Activated T-helper 1 cell treated with anti-CD3 and anti-CD28 coated beads, Interleukin-2, amount 50 U/mL, for 16 hours (primary cell): ENCODE measurements at places on chromosomes 7 and 10.
A peak's percentile ranks its signal among the peaks of the same experiment; 100 is the strongest.

GRCh38 chr7:92313055-92313454, 67.3 kb downstream of the ANKIB1 start:
- DNase-seq, result no peak

GRCh38 chr7:132177708-132178401, 398.4 kb downstream of the PLXNA4 start:
- DNase-seq, result no peak

DNA sequence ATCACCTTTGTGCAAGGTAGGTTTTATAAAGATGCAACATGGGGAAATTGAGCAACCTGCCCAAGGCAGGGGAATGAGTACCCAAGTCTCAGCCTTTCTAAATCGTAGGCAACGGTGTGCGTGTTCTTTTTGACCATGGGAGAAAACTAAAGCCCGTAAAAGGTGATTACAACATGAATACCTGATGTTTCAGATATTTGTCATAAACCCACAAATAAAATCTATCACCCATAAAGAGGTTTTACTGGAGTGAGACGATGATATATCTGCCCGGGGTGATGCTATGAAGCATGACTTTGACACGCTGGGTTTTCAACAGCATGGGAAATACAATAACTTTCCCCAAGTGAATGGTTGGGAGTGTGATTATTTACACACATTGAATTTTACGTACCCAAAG, 406.3 kb upstream of the KLF6 start:
- no peak for DNase-seq

GRCh38 chr10:35377050-35377728, 40.9 kb downstream of the CCNY start:
- DNase-seq, result no peak

DNA sequence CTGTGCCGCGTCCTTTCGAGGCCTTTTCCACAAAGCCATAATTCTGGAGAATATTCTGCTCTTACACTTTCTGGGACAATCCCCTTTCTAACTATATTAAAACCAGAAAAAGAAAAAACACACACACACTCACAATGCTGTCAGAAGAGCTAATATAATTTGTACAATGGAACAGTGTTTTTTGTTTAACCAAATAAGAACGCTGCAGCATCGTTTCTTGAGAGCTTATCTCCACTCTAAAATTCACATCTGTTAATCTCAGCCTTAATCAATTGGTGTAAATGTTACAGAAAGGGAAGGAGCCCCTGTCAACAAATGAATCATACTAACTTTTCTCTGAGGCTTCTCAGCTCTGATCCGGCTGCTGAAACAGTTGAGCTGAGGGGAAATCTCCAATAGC, 123.9 kb downstream of the GALNT11 start:
- DNase-seq, result no peak

- peak; percentile 62 for DNase-seq
Observed at GRCh38 chr10:133335246-133336117, 1.2 kb downstream of the CALY start.

DNA sequence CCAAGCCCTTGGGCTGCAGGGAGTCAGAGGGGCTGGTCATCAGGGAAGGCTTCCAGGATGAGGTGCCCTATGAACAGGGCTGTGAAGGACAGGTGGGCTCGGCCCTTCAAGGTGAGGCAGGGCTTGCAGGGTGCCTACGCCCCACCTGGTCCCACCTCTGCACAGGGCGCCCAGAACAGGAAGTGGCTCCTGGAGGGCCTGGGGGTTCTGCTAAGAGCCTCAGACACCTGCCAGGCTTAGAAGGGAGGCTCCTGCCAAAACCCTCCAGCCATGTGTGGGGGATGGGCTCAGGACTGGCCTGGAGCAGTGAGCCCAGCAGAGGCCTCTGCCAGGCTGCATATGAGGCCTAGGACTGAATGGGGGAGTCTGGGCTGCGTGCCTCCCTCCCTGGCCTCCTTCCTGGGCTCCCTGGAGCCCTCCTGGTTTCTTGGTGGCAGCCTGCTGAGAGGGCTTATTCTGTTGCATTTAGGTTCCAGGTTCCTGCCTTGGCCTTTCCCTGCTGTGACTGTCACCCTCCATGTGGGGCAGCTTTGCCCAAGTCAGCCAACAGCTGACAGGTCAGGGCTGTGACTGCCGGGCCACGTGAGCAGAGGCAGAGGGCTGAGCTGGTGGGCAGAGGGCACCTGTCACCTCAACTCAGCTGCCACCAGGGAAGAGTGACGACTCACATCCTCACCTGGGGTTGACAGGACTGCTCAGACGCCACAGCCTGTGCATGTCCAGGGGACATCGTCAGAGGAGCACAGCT, 45.2 kb upstream of the MSMB start:
- DNase-seq, result no peak

DNA sequence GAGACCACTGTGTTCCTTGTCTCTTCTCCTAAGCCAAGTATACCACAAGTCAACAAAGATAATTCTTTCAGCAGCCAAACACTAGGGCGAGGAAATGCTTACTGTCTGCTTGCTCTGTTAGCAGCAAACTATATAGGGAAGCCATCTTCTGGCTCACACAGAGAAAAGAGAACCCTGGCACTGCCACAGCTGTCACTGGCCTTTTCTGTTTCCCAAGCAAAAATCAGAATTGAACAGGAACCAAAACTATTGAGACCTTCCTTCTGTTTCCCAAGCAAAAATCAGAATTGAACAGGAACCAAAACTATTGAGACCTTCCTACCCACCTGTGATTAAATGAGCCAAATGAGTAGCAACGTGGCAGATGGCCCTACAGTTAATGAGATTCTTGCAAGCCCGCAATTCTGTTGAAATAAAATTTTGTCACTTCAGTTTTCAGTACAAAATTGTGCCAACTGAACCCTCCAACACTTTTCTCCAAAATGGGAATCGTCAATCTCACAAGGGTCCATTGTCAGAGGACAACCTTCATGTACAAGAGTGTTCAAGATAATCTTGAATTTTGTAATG, 54.5 kb downstream of the LRRTM3 start:
- DNase-seq, result no peak

DNA sequence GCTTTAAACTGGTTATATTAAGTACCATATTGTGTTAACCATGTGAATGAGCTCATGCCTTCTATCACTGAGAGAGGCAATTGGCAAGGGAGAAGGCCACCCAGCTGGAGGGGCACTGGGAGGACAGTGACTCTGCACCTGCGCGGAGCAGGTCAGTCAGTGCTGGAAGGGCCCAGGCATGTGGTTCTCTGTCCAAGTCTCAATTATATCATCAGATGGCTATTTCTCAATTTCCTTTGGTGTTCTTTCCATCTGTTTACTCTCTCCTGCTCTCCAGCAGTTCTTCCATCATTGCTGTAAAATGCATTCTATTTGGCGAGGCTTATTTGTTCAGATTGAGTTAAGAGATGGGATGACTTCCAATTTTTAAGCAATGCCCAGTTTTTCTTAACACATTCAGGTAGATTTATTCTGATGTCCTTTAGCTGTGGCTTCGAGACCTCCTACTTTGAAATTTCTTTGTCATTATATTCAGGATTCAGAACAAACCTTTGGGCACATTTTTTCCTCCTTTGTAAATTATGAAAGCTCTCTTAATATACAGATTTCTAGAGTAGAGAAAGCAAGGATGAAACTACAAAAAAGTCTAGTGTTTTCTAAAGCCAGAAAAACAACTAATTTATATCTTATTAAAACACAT, 159.3 kb downstream of the BMPER start:
- no peak for DNase-seq

- DNase-seq, result no peak
Observed at GRCh38 chr10:101063548-101064414, 2.0 kb downstream of the KAZALD1 start.

DNA sequence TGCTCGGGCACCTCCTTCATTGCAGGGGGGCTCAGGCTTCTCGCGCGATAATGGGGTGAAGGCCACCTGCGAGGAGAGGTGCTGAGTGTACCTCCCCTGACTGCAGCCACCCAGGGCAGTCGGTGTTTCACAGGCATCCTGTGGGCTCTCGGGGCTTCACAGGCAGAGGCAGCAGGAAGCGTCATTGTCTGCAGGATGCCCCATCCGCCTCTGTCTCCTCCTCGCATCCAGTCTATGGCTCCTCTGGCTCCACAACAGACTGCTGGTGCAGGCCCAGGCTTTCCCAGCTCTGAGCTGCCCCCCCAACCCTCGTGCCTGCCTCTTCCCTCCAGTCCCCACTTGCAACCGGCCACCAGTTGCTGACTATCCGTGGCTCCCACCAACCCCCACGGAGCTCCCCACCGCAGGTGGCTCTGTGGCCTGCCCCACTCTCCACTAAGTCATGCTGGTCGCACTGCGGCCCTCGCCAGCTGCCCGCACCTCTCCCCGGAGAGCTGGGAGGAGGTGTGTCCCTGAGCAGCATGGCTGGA, 36.5 kb downstream of the CAMK2B start:
- DNase-seq, result peak; percentile 3

DNA sequence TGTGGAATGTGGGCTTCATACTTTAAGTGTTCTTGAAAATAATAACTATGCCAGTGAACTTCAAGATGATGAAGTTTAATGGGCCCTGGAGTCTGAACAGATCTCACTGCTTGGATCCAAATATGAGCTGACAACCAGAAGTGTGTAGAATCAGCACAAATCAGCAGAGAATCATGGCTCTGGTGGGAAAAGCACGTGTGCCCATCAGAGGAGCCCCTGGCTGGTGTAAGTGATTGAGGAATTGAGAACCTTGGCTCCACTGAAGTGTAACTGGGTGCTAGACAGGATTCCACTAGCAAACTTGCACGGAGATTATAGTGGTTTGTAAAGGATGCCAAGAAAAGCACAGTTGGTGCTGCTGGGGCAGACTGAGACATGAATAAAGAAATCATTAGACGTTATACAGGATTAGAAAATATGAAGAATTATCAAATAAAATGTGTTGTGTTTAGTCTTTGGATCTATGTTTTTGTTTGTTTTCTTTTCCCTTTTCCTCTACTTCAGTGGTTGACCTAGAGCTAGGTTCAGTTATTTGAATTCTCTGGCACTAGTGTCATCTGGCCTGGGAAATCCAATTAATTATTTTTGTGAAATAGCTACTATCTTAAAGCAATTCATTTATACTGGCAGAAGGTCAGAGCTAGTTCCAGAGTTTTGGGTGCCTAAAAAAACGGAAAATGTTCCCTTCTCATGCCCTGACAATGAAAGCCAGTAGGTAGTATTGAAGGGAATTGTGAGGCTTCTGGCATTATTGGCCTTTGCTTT, 175.7 kb upstream of the MEOX2 start:
- no peak for DNase-seq

DNA sequence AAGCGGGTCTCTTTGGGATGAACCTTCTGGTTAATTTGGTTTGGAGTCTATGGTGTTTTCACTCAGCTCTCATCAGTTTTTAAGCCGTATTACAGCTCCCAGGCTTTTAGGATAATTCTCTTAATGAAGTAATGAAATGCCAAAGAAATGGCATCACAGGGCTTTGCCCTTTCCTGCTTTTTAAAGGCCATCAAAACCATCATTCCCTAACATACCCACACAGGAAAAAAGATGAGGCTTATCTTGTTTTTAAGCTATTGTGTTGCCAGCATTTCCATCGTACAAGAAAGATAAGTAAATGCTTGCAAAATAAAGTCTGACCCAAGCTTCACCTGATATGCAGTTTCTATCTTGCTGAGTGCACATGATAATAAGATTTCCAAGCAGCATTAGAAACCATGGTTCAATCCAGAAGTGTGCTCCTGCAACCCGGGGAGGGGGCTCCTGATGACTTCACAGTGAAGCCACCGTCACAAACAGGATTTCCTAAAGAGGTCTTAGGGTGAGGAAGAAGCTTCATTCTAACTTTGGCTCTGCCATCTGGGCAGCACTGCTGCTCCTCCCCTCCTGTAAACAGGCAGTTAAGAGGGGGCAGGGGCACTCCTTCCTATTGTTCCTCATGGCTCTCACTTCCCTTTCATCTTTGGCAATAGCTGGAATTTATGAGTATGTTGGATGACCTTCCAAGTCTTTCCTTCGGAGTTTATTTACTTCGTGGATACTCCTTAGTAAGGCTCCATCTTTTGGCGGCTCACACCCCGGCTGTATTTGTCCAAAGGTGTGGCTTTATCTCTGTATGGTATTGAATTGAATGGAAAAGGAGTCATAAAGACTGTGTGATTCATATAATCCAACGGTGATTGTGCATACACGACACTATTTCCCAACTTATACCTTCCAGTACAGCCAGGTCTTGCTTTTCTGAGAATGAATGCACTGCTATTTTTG, 55.2 kb upstream of the FAM133B start:
- DNase-seq, result no peak

DNA sequence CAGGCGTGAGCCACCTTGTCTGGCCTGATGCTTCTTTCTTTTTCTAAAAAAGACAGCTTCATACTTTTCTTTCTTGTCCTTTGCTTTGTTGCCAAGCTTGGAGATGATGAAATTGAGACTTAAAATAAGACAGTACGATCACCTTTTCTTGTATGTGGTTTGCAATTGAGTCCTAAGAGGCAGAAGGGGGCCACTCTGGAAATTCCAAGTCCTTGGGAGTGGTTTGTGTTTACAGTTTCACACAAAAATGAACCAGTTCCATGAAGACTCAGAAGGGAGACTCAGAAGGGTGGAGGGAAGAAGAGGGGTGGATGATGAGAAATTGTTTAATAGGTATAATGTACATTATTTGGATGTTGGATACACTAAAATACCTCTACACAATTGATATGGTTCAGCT, 70.7 kb upstream of the TNS3 start:
- DNase-seq, result no peak

DNA sequence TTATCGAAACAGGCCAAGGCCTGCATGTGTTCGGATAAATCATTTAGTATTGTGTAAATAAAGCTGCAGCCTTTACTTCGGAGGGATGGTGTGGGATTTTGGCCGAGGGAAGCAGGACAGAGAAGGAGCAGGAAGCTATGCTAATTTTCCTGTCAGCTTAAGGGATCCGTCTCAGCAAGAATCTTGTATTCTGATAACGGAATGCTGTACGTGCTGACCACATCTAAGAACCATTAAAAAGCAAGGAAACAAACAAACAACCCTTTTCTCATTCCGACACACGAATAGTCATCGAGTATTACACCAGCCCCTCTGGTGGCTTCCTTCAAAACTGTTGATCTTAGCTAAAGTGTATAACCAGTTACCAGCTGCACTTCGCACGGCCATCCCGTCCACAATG, 133.2 kb upstream of the TCF7L2 start:
- no peak for DNase-seq

DNA sequence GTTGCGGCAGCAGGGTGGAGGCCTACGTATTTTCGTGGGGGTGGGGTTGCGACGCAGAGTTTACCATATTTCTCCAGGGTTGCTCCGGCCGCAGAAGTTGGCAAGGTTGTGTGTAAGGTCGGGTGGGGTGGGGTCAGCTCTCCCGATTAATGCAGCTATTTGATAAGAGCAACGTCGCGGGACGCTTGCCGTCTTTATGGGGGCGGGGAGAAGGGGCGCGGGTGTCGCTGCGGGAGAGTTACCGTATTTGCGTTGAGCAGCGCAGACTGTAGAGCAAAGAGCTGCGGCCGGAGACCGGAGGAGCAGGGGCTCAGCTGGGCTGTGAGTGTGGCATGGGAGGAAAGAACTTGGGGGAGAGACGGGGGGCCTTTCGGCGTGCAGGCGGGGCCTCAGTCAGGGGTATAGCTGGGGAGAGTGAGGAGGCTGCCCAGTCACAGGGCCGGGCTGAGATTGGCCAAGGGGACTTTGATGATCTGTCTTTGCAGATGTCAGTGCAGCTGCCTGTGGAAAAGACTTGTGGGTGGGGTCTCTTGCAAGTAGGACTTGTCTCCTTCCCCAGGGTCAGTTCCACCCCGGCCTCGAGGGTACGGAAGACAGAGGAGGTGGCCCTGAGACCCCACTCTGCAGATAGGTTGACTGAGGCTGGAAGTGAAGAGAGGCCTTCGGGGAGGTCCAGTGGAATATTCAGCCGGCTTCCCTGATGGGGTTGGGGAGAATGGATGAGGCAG, 26.6 kb downstream of the ZNF775 start:
- no peak for DNase-seq

- no peak for DNase-seq
Observed at GRCh38 chr7:155541986-155542675, 4.2 kb downstream of the CNPY1 start.
